Progenitor cell of endocrine pancreas (in vitro differentiated cells): ENCODE measurements at places on chromosomes 5 and 9. TPM values are rescaled to one million over a fixed set of nuclear protein-coding genes. Genes with fewer than 3 reads are reported as not detected.

SEMA4D gene
- 63.1 and 65.3 TPM in 2 replicates for total RNA-seq

DNA sequence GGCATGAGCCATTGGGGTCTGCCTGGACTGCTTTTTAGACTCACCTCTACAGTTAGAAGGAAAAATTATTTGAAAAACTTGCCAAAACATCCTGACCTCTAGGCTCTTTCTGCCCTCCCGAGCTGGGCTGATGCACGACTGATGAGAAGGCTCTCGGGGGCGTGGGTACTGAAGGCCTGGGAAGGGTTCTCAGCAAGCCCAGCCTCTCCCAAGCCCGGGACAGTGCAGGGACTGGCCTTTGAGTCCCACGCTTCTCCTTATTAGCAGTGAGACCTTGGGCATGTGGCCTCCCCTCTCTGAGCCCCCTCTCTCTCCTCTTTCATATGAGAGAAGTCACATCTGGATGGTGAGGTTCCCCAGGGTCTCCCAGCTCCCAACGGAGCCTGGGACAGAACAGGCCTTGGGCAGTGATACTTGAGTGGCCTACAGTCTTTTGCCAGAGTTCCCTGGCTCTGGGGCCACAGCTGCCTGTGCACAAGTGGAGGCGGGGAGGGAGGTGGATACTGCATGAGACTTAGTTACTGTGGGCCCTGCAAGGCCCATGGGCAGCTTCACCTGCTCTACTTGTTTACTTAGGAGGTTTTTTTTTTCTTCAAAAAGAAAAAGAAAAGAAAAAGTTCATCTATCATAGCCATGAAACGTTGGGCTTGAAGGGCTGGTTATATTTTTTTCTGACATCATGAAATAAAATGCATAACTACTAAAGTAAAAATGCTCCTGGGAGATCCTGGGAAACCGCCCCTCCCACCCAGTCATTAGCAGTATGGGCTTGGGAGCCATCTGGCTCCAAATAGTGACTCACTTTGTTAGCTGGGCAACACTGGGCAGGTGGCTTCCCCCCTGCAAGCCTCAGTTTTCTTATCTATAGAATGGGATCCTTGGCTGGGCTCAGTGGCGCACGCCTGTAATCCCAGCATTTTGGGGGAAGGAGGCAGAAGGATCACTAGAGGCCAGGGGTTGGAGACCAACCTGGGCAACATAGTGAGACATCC lies 139.4 kb downstream of the GAPVD1 start:
- DNase-seq: no peak

DNA sequence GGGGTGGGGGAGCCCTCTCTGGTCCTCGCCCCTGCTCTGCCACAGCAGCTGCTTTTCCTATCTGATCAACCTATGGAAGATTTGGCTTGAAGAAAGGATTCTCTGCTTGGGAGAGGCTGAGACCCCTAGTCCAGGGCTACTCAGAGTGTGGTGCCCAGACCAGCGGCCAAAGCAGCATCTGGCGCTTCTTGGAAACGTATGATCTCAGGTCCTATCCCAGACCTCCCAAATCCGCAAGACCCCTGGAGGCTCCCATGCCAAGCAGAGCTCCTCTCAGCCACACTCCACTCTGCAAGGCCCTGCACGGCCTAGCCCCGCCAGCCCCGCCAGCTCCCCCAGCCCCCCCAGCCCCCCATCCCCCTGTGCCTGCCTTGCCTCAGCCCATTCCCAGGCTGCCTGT lies 181.7 kb downstream of the GAPVD1 start:
- no peak for DNase-seq

TRUB2 gene
- 29.2 and 31.6 TPM in 2 replicates for total RNA-seq

GRCh38 chr5:79297661-79298060 lies 61.7 kb downstream of the JMY start:
- DNase-seq: no peak

DNA sequence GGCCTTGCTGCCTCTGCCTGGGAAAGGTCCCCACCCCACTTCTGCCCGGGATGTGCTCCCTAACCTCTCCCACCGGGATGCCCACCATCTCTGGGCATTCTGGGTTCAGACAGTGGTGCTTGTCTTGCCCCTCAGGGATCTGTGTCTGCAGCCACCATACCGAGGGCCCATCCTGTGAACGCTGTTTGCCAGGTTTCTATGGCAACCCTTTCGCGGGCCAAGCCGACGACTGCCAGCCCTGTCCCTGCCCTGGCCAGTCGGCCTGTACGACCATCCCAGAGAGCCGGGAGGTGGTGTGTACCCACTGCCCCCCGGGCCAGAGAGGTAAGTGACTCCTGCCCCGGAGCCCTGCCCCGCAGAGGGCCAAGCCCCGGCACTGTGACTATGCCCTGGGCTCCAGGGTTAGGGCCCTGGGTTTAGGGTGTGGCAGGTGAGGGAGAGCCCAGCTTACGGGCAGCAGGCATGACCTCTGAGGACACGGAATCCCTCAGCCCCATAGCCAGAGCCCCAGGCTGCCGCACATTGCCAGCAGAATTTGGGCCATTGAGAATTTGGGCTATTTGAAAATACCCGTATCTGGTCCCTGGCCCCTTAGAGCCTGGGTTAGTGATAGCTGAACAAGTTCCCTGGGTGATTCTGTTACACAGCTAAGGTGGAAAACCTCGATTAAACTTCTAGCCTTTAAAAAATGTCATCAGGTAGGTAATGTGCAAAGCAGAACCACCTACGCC lies 35.3 kb upstream of the AIF1L start:
- DNase-seq: no peak

- no peak for DNase-seq
Measured at GRCh38 chr5:95915999-95916686, 45.5 kb downstream of the ELL2 start.

- DNase-seq: no peak
Measured at GRCh38 chr5:135206862-135207261, 172.8 kb upstream of the PITX1 start.

RMND5B gene
- 44.9 and 48.5 TPM in 2 replicates for total RNA-seq

CATSPER3 gene
- total RNA-seq: 1.3 and 1.4 TPM in 2 replicates

C5orf58 gene
- total RNA-seq: not detected in 2 replicates

DNA sequence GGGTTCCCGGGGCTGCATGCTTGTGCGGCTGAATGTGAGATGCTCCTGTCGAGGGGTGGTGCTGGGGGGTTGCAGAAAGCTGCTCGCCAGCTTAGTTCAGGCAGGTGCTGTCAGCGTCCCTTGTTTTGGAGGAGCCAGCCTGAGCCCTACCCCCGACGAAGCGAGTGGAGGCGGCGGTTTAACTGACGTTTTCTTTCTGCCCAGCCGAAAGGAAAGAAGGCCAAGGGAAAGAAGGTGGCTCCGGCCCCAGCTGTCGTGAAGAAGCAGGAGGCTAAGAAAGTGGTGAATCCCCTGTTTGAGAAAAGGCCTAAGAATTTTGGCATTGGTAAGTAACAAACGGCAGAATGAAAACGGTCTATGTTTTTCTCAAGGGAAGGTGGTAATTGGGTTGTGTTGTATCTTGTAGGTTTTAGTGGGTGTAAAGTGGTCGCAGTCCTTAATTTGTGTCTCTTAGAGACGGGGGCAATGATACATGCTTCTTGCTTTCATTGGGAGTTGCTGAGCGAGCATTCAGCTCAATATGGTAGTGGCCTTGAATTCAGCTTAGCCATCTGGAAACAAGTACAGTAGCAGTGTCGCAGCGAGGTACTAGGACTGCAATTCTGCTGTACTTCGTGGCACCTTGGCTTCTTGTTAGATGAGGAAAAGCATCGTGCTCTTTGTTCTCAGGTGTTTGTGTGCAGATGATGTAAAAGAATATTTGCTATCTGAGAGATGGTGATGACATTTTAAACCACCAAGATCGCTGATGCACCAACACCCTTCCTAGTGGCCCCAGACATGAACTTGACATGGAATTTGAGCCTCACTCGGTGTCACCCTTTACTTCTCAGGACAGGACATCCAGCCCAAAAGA lies 928 bp downstream of the RPL7A start:
- no peak for DNase-seq

DNA sequence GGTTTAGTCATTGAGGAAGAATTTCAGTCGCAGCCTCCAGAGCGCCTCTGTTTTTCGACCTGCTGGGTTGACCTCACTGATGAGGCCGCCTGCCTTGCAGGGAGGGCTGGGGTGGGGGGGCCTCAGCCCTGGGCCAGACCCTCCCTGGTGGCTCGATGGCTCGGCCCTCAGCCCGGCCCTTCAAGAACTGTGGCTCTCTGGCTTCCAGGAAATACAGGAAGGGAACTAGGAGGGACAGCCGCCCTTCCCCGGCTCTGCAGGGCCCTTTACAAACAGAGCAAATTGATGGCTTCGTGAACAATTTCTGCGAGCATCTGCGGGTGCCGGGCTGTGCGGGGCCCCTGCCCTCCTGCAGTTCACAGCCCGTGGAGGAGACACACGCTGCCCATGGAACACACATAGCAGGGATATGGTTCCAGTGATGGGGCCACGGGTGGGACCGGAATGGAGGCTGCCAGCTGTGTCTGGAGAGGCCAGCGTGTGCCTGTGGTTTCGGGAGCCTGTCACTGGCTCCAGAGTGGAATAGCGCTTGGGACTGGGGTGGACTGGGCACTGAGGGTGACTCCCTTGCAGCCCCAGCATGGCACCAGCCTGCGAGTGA lies 39.6 kb downstream of the COL5A1 start:
- DNase-seq: no peak

ADAMTS12 gene
- 5.2 and 7.8 TPM in 2 replicates for total RNA-seq

DNA sequence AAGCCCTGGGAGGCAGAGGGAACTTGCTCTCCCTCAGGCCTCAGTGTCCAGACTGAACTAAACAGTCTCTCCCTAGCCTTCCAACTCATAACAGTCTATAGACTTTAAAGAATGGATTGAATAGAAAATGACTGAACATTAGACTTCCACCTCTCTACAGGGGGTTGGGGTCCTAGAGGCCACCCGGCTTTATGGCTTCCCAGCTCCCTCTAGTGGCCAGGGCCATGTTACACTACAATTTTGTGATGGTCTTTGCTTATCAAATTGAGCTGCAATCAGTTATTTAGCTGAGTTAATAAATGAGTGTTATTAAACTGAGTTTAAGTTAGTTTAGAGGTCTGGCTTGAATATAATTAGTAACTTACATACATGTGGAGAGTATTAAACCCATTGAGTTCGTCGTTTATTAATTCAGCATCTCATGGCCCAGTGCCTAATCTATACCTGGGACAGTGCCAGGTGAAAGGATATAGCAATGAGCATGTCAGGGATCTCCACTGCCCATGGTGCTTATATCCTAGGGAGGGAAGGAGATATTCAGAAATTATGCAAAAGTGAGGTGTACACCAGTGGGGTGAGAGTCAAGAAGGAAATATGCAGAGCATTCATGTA lies 105.2 kb downstream of the SH3TC2 start:
- peak; percentile 32 for DNase-seq

- DNase-seq: no peak
Measured at GRCh38 chr5:78515670-78516069, 132.9 kb downstream of the LHFPL2 start.

DNA sequence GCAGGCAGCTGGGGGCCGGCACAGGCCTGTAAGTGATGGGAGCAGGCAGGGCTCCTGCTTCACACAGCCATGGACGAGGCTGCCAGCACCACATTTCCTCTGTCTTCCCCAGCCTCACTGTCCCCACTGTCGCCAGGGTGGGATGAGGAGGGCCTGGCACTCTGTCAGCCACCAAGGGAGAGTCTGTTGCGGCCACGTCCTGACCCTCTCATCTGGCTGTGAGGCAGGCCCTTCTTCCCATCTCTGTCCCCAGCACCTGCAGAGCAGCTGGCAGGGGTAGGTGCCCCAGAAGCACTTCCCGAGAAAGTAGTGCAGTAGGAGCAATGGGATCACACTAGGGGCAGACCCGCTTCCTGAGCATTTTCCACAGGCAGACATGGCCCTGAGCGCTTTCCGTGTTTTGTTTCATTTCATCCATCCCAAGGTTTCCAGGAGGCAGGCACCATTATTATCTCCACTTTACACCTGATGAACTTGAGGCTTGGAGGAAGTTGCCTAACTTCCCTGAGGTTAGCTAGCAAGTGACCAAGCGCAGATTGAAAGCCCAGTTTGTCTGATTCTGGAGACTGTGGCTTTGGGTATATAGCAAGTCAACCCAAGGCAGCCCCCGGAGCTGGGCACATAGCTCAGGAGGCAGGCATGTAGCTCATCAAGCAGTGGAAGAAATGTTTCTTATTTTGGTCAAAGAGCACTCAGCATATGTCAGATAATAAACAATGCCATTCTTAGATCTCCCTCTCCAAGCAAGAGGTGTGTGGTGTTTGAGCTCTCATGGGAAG lies 202.4 kb downstream of the DAB2IP start:
- no peak for DNase-seq

- DNase-seq: no peak
Measured at GRCh38 chr9:2657427-2657826, 35.8 kb downstream of the VLDLR start.

DNA sequence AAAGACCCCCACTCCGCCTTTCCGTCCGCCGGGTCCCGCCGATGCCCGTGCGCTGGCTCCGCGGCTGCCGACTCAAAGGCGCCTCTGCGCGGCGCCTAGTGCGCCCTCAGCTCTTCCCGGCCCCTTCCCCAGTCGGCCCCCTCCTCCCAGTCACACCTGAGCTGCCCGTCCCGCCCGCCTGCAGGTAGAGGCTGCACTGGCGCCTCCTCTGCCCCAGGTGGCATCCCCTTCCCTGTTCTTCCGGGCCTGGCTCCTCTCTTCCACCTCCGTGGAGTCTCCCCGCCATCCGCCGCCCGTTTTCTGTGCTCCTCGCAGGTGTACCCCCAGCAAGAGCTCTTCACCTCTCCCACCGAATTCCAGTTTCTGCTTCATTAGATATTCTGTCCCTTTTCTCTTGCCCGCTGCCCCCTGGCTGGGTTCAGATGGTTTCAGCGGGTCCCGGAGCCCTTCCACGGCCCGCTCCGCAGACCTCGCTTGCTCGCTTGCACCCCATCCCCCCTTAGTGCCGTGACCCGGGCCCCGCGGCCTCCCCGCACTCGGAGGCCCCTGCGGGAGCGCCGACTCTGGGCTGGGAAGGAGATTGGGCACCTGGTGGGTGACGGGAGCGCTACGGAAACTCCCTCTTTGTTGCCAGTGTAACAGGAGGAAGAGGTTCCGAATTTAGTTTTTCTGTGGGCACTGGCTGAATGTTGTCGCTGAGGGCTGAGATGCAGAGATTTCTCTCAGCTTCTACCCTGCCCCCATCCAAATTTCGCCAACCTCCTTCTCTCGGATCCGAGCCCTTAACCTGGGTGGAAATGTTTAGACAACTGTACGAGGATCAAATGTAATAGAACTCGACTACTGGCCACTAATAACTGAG lies 809 bp downstream of the SLC44A1 start:
- DNase-seq: peak; percentile 80

RAB3C gene
- 18.9 and 25.2 TPM in 2 replicates for total RNA-seq

- DNase-seq: no peak
Measured at GRCh38 chr9:16413509-16414016, 456.9 kb downstream of the BNC2 start.

GPR150 gene
- not detected in 2 replicates for total RNA-seq

DNA sequence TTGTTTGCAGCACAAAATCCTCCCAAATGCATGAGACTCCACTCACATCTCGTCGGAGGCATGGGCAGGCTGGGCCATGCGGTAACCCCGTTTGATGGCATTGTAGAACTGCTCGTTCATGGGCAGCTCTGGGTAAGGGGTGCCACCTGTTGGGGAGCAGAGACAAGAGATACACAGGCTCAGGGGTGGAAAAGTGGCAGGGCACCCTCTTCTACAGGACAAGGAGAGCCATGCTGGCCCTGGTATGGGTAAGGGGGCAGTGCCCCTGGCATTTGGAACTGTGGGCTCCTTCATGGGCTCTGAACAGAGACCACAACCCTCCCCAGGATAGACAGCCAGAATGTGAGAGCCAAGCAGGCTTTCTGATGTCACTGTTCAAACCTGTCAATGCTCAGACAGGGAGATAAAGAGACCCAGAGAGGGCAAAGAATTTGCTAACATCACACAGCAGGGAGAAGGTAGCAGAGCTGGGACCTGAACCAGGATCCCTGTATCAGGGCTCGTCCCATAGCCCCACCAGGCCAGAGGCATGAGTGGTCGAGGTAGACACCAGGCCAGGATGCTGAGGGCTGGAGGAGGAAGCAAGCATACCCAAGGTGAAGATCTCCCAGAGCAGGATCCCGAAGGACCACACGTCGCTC lies 33.2 kb upstream of the CSF1R start:
- DNase-seq: no peak
